Coronary artery (tissue), 2 donors: ENCODE measurements at places on chromosomes 7 and 10.

GRCh38 chr10:22897371-22897770 lies 30.5 kb upstream of the ARMC3 start:
- DNase-seq: no peak

DNA sequence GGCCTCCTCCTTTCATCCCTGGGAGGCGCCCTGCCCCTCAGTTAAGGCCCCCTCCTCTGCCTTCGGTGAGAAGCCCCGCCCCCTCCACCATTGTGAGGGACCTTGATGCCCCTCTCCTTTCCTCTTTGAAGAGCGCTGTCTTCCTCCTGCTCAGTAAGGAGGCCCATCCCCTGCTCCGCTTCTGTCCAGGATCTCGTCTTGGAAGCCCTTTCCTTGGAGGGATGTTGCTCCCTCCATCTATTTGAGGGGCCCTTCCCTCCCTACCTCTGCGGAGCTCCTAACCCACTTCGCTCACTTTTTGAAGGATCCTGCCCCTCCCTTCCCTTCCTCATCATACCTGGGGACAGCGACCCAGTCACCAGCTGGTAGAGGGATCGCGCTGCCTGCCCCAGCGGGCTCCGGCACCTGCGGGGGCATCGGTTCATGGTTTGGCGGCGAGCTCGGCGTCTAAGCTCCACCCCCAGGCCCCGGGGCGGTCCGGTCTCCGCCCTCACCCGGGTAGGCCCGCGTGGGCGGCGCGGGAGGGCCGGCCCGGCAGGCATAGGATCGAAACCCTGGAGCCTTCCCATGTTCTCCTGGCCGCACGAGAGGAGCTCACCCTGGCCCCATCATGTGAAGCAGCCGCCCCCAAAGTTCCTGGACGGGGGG lies 4.1 kb downstream of the KCNIP2 start:
- DNase-seq: no peak

- DNase-seq: no peak
Measured at GRCh38 chr10:131086094-131086493, 225.4 kb downstream of the TCERG1L start.

DNA sequence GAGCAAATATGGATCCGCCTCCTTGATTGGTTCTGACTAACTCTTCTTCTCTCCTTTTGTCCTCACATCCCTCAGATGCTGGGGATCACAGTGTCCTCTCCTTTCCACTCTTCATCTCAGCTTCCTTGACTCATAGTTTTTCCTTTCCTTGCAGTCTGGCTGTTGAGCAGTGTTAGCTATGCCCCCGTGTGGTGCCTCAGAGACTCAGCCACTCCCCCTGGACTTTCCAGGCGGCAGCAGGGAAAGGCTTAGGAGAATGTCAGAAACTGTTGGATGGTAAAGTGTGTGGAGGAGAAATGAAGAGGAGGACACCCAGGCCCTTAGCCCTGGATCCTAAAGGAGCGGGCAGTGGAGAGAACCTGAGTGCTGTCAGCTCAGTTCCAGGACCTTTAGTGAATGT lies 267.5 kb downstream of the CELF2 start:
- peak; percentile 31 for DNase-seq
